Upper lobe of right lung (tissue), 1 donor: ENCODE measurements at places on chromosomes 7 and 10. TPM values are rescaled to one million over a fixed set of nuclear protein-coding genes. Genes with fewer than 3 reads are reported as not detected.
A peak's percentile ranks its signal among the peaks of the same experiment; 100 is the strongest.

DNA sequence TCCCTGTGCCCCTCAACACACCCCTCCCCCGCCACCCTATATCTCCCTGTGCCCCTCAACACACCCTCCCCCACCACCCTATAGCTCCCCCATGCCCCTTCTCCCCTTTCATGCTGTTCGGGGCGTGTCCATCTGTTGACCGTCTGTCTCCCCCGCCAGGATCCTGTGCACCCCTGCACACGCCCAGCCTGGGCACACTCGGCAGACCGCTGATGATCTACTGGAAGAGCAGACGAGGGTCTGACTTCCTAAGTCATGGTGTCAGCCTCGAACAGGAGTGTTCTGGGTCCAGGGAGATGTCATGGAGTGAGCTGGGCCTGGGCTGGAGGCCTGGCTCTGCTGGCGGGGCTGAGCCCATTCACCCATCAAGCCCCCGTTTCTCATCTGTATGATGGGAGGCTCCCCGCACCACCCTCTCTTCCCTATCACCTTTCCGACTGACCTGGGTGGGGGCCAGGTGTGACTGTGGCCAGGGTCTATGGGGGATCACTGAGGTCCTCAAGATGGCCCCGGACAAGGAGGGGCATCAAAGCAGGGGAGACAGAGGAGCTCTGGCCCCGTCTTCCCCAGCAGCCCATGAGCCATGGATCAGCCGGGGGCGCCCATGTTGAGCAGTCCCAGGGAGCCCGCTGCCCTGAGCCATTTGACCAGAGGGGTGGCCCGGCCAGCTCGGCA is 48.3 kb downstream of the PDGFA start:
- no peaks in the 10 kb centered on the region for H3K27me3 ChIP-seq
- peak overlapping the region; percentile 49 for H3K27ac ChIP-seq

- no peak for DNase-seq
- H3K36me3 ChIP-seq, result no peaks in the 10 kb centered on the region
- H3K4me3 ChIP-seq, result no peak overlapping the region
- H3K27ac ChIP-seq, result no peak overlapping the region
- no peaks in the 10 kb centered on the region for H3K4me1 ChIP-seq
- no peaks in the 10 kb centered on the region for H3K27me3 ChIP-seq
These were observed 16.7 kb upstream of the LIPK start for GRCh38 chr10:88689366-88689765.

DNA sequence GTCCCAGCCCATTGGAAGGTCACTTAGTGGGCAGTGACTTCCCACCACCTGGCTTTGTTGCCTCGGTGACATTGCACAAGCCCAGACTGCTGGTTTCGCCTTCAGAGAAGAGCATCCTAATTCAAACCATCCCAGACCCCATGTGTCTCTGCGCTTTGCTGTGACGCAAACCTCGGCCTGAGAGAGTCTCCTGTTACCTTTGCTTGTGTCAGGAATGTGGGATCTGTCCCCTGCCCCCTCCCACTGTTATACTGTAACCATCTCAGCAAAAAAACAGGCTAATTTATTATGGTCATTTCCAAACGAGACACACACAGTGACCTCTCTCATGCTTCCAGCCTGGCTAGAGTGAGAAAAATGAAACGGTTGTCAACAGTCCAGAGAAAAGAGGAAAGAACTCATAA is 25.0 kb upstream of the AQP1 start:
- no peak overlapping the region for H3K27ac ChIP-seq
- peaks cover 28% of the 10 kb centered on the region for H3K4me1 ChIP-seq
- H3K27me3 ChIP-seq, result no peaks in the 10 kb centered on the region
- no peak overlapping the region for H3K4me3 ChIP-seq
- DNase-seq, result no peak
- H3K36me3 ChIP-seq, result no peaks in the 10 kb centered on the region

DNA sequence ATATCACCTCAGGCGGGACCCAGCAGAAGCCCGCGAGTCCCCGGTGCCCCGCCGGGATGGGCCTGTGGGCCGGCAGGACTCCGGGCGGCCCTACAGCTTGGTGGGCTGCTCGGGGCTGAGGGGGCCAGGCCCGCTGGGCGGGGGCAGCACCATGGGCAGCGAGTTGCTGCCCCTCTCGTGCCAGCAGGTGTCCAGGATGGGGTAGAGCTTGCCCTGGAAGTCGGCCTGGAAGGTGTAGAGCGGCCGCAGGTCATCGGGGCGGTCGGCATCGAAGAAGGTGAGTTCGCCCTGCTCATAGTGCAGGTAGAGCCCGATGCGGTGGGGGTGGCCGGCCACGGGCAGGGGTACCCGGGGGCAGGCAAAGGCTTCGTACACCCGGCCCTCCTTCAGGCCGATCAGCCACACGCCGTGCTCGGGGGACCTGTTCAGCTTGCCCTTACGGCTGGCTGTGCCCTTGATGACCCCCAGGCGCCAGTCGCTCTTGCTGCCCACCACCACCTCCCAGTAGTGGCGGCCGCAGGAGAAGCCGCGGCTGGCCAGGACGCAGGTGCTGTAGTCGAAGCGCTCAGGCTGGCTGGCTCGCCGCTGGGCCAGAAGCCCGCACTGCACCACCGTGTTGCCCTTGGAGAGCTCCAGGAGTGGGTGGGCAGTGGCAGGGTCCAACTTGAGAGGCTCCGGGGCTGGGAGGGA is 4.3 kb upstream of the NSUN5 start:
- H3K4me3 ChIP-seq, result no peak overlapping the region
- H3K4me1 ChIP-seq, result peaks cover 4% of the 10 kb centered on the region
- H3K27me3 ChIP-seq, result no peaks in the 10 kb centered on the region
- no peak overlapping the region for H3K27ac ChIP-seq

DNA sequence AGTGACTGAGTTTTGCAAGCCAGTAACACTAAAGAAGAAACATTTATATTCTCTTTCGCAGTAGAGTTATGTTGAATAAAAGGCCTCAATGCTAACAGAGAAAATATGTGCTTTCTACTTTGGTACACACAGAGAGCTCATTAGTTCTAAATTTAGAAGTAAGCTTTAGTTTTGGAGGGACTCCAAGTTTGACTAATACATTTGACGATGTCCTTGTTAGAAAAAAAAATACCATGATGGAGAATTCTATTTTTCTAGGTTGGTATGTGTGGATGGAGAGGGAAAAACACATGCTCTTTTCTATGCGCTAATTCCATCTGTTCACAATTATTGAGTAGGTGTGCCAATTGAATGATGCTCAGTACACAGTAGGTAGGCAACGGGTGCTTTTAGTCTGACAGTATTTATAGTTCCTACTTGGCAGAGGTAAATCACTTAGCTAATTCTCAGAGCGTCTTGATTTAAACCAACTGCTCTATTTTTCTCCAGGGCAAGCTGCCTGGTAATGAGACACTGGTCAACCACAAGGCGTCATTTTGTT is 327.2 kb upstream of the AKR1E2 start:
- no peaks in the 10 kb centered on the region for H3K27me3 ChIP-seq
- H3K4me1 ChIP-seq, result peaks cover 7% of the 10 kb centered on the region
- H3K36me3 ChIP-seq, result no peaks in the 10 kb centered on the region
- no peak overlapping the region for H3K4me3 ChIP-seq
- no peak for DNase-seq

GRCh38 chr7:140390466-140391190 is 7.7 kb downstream of the SLC37A3 start:
- H3K27me3 ChIP-seq, result no peaks in the 10 kb centered on the region
- no peaks in the 10 kb centered on the region for H3K4me1 ChIP-seq
- no peak overlapping the region for H3K27ac ChIP-seq
- no peaks in the 10 kb centered on the region for H3K36me3 ChIP-seq
- DNase-seq, result peak; percentile 40

DNA sequence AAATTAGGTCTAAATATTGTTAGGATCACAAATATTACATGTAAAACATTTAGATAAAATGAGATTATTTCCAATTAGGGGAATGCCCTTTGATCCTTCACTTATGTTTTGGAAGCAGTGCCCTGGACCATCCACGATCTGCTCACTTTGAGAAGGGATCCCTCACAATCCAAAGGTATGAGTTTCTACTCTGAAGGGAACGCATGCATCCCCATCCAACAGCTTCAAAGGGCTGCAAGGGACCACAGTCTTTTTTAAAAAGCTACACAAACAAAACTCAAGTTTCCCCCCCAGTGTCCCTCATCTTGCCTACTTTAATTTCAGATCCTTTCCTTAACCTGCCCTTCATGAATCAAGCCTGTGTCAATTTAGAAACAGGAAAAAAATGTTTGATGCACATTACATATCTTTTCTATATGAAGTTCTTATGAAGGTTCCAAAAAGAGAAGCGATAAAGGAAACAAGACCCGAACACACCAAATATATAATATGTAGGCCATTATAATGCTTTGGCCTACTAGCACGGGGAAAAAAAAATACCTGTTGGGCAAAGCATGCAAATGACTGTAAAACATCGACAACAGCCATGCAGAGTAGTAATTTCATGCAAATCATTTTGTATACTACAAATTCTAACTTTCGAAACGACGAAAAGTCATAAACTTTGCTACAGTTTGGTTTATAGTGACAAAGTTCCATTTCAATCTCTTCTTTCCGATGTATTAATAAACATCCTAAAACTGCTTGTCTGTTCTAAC is 2.0 kb downstream of the EIF3A start:
- peak overlapping the region; percentile 99 for H3K4me3 ChIP-seq
- DNase-seq, result no peak
- no peaks in the 10 kb centered on the region for H3K27me3 ChIP-seq
- no peaks in the 10 kb centered on the region for H3K36me3 ChIP-seq
- no peak overlapping the region for H3K27ac ChIP-seq

GRCh38 chr7:42831718-42832522 is 80.0 kb downstream of the C7orf25 start:
- H3K4me3 ChIP-seq, result no peak overlapping the region
- no peaks in the 10 kb centered on the region for H3K36me3 ChIP-seq
- no peaks in the 10 kb centered on the region for H3K27me3 ChIP-seq
- DNase-seq, result peak; percentile 61
- peaks cover 10% of the 10 kb centered on the region for H3K4me1 ChIP-seq

DNA sequence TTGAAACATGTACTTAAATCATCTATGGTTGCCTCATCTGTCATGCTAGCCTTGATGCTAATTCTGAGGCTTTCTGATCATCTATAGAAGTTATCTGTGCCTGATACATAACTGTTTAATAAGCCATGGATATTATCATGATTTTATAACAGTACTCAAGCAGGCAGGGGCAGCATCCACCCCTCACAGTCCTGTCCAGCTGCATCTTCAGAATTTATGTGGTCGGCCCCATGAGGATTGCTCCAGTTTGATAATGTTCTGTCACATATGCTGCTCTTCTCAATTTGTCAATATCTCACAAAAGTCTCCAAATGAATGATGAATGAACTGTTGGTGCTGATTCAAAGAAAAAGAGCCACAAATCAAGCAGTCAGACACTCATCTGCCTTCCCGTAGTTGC is 335.1 kb upstream of the POM121L12 start:
- no peaks in the 10 kb centered on the region for H3K27me3 ChIP-seq
- no peaks in the 10 kb centered on the region for H3K36me3 ChIP-seq
- no peak overlapping the region for H3K27ac ChIP-seq
- H3K4me1 ChIP-seq, result no peaks in the 10 kb centered on the region
- DNase-seq, result no peak

- no peak overlapping the region for H3K4me3 ChIP-seq
- H3K27me3 ChIP-seq, result no peaks in the 10 kb centered on the region
- H3K4me1 ChIP-seq, result peaks cover 3% of the 10 kb centered on the region
- peaks cover 3% of the 10 kb centered on the region for H3K36me3 ChIP-seq
- no peak for DNase-seq
These were observed 97.3 kb upstream of the KCNIP2 start for GRCh38 chr10:101940916-101941315.

DNA sequence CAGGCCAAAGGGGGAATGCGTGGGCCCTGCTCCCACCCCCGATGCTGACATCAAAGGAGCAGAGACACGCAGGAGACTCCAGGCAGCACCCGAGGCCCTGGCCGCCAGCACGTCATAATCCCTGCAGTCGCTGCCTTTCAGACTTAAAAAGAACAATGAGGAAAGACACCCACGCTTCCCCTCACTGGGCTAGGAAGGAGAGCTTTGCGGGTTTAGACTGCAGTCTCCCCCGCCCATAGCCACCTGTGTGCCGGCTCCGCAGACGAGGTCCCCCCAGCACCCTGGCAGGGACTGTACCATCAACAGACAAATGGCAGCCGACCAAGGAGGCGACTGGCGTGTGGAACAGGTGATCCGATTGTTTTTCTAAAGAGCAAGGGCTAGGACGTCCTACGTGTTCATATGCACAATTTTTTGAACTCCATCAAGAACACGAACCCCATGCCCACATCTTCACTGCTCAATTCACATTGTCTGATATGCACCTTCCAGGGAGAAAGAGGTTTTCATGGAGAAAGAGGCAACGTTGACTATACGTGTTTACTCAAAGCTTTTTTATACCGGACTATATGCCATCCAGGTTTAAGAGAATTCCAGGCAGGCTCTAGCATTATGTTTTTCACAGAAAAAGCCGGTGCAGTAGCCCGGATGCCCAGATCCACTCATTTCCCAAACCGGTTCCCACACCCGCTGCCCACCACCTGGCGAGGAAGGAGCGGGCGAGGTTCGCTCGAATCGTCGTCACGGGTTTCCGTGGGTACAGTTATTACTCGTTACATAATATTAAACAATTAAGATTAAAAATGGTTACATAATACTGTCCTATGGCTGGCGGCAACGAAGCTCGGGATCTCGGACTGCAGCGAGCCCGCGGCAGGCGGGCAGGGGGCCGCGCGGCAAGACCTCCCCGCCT is 1.1 kb downstream of the GRB10 start:
- H3K27me3 ChIP-seq, result no peaks in the 10 kb centered on the region
- peaks cover 3% of the 10 kb centered on the region for H3K4me1 ChIP-seq
- H3K36me3 ChIP-seq, result no peaks in the 10 kb centered on the region
- DNase-seq, result no peak
- H3K4me3 ChIP-seq, result peak overlapping the region; percentile 52
- H3K27ac ChIP-seq, result no peak overlapping the region

DNA sequence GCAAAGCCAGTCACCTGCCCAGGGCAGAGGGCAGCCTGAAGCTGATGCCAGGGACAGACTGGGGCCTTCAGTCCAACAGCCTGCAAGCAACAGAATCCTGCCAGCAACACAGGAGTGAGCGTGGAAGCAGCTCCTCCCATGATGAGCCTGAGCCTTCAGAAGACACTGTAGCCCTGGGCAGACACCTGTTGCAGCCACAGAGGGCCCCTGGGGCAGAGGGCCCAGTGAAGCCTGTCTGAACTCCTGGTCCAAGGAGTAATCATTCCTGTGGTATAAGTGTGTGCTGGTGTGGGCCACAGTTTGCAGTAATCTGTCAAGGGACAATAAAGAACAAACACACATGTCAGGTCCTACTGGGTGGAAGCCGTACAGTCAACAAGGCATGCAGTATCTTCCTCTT is 2.9 kb upstream of the PFKP start:
- no peaks in the 10 kb centered on the region for H3K27me3 ChIP-seq
- H3K4me3 ChIP-seq, result no peak overlapping the region
- DNase-seq, result no peak
- no peaks in the 10 kb centered on the region for H3K4me1 ChIP-seq
- H3K36me3 ChIP-seq, result no peaks in the 10 kb centered on the region
- no peak overlapping the region for H3K27ac ChIP-seq

GRCh38 chr7:5437987-5438386 is 14.4 kb upstream of the TNRC18 start:
- no peaks in the 10 kb centered on the region for H3K27me3 ChIP-seq
- DNase-seq, result no peak
- no peaks in the 10 kb centered on the region for H3K36me3 ChIP-seq

GRCh38 chr7:132652507-132652906 is 76.2 kb upstream of the PLXNA4 start:
- H3K36me3 ChIP-seq, result no peaks in the 10 kb centered on the region
- peaks cover 7% of the 10 kb centered on the region for H3K4me1 ChIP-seq

RBP3 gene
- total RNA-seq, result not detected

LHFPL3 gene
- not detected for total RNA-seq

C10orf62 gene
- total RNA-seq, result not detected
